Neural progenitor cell (in vitro differentiated cells): ENCODE measurements at places on chromosomes 2 and 18.

DNA sequence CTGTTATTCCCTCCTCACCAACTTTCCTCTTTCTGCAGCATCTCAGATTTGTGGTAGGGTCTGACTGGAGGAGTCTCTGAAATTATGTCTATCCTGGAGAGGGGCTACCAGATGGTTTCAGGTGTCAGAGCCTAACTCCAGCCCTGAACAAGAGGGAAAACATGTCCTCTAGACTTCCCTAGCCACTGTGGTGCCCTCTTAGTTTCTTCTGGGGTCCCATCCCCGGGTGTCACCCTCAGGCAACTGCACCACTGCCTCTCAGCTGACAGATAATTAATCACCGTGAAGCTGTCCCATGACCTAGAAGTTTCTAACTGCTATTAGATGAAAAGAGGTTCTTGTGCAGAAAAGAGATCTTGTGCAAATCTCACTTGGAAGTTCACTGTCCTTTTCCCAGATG lies 95.1 kb upstream of the CELF4 start:
- no peak for DNase-seq

- no peak for DNase-seq
Measured at GRCh38 chr2:52502476-52502860, 1265.1 kb upstream of the CHAC2 start.

- DNase-seq, result no peak
Measured at GRCh38 chr2:3512086-3512485, 7.2 kb downstream of the ADI1 start.

- DNase-seq, result no peak
Measured at GRCh38 chr2:73982140-73982617, 2.5 kb upstream of the TET3 start.

GRCh38 chr2:5690718-5691220 lies 1.4 kb upstream of the SOX11 start:
- DNase-seq, result no peak

- no peak for DNase-seq
Measured at GRCh38 chr2:133837441-133838094, 269.3 kb upstream of the NCKAP5 start.

- DNase-seq, result no peak
Measured at GRCh38 chr18:3931013-3931315, 481.0 kb downstream of the TGIF1 start.

GRCh38 chr18:13229001-13229671 lies 10.6 kb downstream of the LDLRAD4 start:
- DNase-seq, result no peak

DNA sequence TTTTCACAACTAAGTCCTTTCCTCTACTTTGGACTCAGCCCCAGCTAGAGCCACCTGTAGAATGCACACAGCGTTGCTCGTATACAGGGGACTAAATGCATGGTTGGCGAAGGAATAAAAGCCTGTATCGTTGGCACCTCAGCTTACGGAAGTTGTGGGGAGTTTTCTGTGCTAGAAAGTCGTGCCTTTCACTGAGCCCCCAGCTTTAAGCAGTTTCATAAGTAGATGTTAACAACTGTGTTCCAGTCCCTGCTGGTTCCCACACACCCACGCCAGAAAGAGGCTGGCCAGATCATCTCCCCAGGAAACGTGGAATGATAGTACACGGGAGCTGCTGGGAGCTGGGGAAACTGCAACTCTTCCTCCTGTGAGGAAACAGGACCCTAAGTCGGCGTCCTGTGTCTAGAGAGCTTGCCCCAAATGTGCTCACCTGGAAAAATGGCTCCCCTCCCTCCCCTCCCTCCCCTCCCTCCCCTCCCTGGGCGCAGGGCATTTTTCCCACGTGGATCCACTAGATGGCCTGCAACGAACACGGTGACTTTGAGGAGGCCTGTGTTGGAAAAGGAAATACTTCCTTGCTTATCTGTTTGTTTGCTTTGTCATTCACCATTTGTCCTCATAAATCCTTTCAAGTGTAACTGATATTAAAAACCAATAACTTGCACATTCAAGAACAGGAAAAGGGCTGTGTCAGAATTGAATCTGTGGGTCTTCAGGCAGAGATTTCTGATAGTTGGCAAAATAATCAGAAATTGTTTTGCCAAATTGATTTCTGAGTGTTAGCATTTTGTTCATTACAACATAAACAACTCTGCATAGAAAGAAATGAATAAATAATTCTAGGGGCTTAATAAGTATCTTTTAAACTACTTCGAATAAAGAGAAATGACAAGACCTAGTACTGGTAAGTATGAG lies 43.9 kb upstream of the RFX8 start:
- DNase-seq, result peak; percentile 61

DNA sequence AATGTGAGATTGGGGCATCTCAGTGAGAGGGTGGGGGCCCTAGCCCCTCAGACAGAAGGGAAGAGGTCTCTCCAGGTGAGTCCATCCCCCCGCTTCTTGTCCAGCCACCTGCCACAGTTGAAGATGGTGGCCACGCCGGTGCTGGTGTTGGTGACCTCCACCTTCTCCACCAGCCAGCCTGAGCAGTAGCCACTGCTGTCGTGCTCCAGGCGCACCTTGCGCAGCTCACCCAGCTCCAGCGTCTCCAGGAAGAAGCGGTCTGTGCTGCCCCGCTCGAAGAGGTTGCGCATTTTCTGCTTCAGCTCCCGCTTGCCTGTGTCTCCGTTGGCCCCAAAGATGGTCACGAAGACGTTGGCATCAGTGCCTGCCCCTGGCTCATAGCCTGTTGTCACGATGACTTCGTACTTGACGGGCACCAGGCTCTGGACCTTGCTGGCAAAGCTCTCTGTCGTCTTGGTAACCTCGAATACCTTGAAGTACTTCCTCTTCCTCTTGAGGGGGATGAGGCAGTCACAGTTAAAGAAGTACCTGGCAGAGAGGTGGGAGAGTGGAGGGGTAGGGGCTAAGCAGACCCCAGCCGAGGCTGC lies 179.5 kb downstream of the LOXHD1 start:
- DNase-seq, result no peak

GRCh38 chr2:71558300-71559051 lies 105.1 kb downstream of the DYSF start:
- no peak for DNase-seq

GRCh38 chr2:160751021-160751420 lies 257.4 kb upstream of the RBMS1 start:
- DNase-seq, result no peak

GRCh38 chr2:40199771-40200170 lies 252.1 kb downstream of the SLC8A1 start:
- no peak for DNase-seq

- no peak for DNase-seq
Measured at GRCh38 chr2:59791004-59791618, 762.3 kb downstream of the BCL11A start.

DNA sequence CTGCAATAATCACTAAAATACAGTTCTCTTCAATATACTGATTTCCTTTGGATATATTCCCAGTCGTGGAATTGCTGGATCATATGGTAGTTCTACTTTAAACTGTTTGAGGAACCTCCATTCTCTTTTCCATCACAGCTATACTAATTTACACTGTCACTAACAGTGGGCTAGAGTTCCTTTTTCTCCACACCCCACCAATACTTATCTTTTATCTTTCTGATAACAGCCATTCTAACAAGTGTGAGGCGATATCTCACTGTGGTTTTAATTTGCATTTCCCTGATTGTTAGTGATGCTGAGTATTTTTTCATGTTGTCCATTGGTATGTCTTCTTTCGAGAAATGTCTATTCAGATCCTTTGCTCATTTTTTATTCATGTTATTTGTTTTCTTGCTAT lies 68.4 kb downstream of the CERKL start:
- DNase-seq, result no peak

- DNase-seq, result peak; percentile 77
Measured at GRCh38 chr2:221255862-221256261, 316.2 kb downstream of the EPHA4 start.

GRCh38 chr2:209593930-209594329 lies 170.1 kb downstream of the MAP2 start:
- no peak for DNase-seq

- no peak for DNase-seq
Measured at GRCh38 chr2:188663301-188663700, 310.9 kb upstream of the COL3A1 start.

GRCh38 chr18:59744271-59744721 lies 47.1 kb upstream of the CCBE1 start:
- no peak for DNase-seq

- DNase-seq, result no peak
Measured at GRCh38 chr2:224268441-224268840, 133.5 kb downstream of the FAM124B start.

DNA sequence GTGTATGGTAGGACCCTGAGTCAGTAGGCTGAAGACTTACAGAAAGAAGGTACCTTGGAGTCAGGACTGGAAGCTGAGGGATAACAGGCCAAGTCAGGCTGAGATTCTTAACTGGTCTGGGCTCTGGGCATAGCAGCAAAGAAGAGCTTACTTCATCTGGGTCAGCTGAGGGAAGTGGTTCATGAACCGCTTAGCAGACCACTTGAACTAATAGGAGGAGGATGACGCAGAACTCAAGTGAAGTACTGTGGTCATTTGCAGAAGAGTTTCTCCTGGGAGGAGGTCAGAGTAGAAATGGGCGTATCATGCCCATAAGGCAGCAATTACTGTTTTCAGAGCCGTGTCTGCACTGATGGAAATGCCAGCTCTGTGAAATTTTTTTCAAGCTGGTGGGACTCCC lies 164.5 kb downstream of the LCLAT1 start:
- DNase-seq, result no peak

DNA sequence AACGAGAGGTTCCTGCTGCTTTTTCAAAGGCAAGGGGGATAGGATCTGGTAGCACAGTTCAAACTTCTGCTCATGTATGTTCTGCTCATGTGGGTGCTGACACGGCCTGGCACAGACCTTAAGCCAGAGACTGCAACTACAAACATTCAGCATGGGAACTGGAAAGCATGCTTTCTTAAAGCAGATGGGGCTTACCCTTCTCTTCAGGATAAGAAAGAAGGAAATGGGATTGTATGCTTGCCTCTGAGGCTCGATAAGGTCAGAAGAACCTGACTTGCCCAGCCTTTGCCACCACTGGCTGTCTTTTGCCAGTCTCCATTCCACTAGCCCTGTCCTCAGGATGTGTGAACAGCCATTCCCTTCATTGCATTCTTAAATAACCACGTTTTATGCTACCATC lies 10.7 kb downstream of the DOCK10 start:
- no peak for DNase-seq

GRCh38 chr2:31312898-31313297 lies 78.9 kb downstream of the EHD3 start:
- DNase-seq, result no peak

GRCh38 chr2:219509780-219510511 lies 4.3 kb upstream of the ASIC4 start:
- DNase-seq, result peak; percentile 88

GRCh38 chr2:25489631-25490030 lies 147.9 kb upstream of the DNMT3A start:
- no peak for DNase-seq

- DNase-seq, result no peak
Measured at GRCh38 chr2:63980794-63981193, 38.4 kb downstream of the VPS54 start.

DNA sequence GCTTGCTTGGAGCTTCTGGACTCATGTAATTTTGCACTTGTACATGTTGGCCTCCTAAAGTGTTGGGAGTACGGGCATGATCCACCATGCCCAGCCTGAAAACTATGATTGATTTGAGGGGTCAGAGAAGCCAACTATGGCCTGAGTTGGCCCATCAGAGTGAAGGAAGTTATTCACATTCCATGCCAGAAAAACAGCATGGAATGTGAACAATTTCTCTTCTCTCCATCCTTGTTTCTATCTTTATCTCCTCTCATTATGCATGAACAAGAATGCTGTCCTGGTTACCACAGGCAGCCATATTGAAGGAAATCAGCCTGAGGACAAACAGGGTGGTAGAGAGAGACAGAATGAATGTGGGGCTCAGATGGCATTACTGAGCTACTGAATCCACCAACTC lies 3.5 kb upstream of the CD226 start:
- DNase-seq, result no peak

- no peak for DNase-seq
Measured at GRCh38 chr2:132374551-132374950, 42.1 kb upstream of the GPR39 start.

- DNase-seq, result no peak
Measured at GRCh38 chr2:241606186-241606585, 30.8 kb downstream of the THAP4 start.

GRCh38 chr2:7053650-7054265 lies 136.5 kb downstream of the RNF144A start:
- DNase-seq, result peak; percentile 55
